ENCODE measurements at places on chromosomes 2 and 18.

DNA sequence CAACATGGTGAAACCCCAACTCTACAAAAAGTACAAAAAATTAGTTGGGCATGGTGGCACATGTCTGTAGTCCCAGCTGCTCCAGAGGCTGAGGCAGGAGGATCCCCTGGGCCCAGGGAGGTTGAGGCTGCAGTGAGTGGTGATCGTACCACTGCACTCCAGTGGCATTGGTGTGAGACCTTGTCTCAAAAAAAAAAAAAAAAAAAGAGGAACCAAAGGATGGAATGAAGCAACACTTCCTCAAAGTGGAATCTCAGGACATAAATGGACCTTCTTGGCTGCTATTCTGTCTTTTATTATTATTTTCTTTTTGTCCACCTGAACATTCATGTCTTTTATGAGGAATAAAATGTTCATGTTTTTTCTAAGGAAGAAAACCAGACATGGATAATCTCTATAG lies 13.7 kb downstream of the GEMIN6 start:
- no peak for DNase-seq

DNA sequence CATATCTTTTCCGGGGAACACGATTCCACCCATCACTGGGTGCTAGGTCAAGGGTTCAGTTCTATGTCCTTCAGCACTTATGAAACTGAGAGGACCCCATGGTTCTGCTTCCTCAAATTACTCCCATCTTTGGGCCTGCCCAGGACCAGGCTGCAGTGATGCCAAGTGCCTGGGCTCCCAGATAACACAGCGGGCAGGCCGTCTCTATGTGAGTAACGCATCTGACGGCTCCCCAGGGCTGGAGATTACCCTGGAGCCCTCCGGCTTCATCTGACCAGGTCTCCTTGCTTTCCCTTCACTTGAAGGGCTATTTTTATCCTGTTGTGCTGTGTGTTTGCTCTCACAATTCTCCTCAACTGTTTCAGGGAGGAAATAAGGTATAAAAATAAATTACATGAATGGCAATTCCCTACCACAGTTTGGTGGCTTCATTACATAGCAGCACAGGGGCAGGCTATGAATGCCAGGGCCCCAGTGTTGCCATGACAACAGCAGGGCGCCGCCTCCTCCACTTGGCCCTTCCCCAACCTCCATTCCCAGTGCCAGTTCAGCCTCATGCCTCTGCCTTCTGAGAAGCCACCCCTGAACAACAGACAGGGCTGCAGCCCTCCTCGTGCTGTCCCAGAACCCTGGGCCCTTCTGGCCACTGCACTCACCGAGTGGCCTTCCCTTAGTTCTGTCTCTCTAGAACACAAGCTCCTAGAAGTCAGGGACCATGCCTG lies 25.4 kb upstream of the TMEM131 start:
- DNase-seq: no peak

DNA sequence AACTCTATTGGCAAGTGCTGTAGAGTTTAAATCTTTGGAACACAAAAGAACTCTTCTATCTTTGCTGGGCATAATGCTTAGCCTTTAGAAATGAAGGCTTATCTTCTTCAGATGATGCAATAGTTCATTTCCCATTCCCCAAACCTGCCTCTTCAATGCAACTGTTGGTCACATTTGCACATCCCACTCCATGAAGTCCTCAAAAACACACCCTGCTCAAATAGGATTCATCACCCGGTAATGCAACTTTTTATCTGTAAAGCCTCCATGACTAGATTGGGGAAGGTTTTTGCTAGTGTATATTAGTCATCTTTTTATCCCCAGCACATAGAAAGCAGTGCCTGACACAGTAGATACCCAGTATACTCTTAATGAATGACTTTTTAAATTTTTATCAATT lies 376.4 kb downstream of the RBM43 start:
- no peak for DNase-seq

GRCh38 chr2:191351298-191351697 lies 106.1 kb downstream of the MYO1B start:
- DNase-seq: no peak

- no peak for DNase-seq
These were observed 181.7 kb upstream of the SIX3 start for GRCh38 chr2:44759823-44760222.

- DNase-seq: no peak
These were observed 231.5 kb downstream of the LPIN1 start for GRCh38 chr2:11977766-11978524.

- no peak for DNase-seq
These were observed 2.0 kb upstream of the ANKRD29 start for GRCh38 chr18:23664674-23665073.

DNA sequence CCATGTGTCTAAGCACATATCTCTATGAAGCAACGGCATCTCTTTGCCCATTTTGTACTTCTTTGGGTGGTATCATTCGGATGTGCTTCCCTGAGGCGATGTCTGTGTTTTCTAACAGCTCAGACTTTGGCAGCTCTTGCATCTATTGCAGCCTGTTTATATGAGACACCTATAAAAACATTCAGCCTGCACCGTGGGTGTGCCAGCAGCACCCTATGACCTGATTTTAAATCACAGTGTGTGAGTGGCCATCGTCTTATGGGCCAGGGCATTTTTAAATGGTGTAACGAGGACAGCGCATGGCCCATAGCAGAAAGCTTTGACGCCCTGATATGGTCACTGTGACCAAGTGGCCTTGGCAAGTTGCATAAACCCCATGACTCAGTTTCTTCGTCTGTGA lies 12.9 kb downstream of the NPAS2 start:
- DNase-seq: no peak

GRCh38 chr18:36734596-36734995 lies 94.2 kb downstream of the TPGS2 start:
- no peak for DNase-seq

DNA sequence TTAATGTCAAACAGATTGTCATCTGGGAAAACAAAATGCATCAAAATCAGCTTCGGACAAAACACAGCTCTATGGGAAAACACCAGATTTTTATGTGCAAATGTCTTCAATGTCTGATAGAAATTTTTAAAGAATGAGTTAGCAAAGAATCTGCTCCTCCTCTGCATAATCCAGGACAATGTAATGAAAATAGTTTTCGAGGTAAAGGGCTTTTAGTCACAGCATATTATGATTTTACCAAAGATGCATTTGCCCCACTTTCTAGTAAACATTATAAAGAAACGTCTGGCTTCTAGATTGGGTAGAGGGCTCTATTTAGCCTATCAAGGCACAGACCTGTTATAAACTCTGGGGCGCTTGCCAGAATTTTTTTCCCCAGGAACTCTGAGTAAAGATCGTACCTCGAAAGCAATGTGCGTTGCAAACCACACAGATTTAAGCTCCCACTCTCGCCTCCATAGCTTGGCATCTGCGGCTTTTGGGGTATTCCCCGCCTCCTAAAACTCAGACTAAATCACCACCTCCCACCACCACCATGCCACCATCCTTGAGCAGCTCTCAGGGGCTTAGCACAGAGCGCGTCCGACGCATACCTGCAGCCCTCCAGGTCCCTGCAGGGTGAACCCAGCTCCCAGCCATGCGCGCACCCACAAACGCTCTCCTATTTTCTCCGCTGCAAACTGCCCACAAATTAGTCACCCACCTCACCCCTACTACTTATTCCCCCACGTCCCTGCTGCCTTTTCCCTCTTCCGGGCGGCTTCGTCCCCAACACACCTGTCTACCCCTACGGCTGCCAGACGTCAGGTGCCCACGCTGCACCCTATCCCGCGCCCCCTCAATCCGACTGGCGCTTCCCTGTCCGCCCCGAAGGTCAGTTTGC lies 829 bp downstream of the ACVR1C start:
- DNase-seq: peak; percentile 16

DNA sequence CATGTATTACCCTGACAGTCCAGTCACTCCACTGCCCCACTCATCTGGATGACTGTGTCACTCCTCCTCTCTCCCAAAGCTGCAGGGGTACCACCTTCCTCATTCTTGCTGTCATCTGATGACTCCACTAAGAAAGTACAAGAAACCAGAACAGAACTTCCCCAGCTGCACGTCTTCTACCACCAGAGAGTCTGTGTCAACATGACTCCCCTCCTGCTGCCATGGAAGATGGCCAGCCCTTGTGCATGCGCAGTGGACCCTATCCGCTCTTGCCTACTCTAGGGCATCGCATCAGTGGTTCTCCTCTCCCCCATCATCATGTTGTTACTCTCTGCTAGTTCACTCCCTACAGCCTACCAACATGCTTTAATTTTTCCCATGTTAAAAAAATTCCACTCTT lies 14.5 kb upstream of the ST8SIA3 start:
- DNase-seq: no peak

DNA sequence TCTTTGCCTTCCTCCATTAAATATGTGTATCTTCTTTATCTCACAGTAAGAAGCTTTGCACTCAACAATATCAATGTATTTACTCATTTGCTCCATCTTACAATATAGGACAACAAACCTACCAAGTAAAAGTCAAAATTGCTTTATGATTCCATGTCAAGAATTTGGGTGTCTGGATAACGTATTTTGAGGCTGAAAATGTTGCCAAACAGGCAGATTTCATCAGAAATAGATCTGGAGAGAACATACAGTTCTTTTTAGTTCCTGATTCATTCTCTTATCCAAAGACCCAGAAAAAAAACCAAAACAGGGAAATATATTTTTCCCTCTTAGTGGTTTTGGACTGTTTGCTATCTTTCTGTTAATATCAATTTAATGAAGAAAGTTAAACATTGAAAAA lies 621.1 kb downstream of the STK39 start:
- no peak for DNase-seq

- no peak for DNase-seq
These were observed 266.0 kb downstream of the ALPK2 start for GRCh38 chr18:58362829-58363271.

DNA sequence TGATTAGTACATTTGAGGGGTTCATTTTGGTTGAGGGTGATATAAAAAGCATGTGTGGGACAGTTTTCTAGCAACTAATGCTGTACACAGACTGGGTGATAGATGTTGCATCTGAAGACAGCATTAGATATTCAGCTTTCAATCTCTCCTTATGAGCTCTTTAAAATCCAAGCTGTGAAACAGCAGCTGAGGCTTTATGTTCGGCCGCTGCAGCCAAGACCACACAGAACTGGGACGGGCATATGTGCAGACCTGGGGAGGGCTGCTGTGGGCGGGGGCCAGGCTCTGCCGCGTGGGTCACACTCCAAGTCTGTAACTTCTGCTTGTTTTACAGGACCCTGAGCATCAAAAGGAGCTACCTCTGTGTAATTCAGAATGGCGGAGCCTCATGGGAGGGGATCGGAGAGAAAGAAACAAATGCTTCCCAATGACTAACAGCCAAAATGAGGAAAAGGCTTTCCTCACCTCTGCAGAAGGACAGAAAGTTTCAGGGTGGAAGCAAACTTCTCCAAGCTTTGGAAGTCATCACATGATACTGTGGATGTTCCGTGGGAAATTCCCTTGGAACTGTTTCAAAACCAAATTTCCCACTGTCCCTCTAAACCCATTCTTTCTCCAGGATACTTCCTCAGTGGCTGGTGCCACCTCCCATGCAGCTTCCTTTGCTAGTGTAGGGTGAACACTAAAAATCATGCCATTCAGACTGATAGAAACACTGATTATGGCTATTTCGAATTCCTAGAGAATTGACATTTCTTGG lies 711.9 kb upstream of the ID2 start:
- DNase-seq: no peak

DNA sequence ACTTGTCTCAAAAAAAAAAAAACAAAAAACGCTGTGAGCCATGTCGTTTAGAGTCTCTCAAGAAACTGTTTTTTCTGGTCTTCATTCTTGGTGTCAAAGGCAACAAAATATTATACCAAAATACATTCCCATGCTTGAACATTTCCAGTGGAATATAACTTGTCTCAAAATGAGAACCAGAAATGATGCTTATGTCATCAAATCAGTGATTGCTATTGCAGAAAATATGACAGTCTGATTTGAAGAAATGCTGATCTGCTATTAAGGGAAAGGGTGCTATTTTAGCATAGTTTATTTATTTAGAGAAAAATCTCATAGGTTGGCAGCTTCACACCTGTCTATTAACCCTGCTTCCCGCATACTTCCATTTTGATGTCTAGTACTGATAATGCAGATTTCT lies 82.4 kb upstream of the ACSL3 start:
- no peak for DNase-seq

DNA sequence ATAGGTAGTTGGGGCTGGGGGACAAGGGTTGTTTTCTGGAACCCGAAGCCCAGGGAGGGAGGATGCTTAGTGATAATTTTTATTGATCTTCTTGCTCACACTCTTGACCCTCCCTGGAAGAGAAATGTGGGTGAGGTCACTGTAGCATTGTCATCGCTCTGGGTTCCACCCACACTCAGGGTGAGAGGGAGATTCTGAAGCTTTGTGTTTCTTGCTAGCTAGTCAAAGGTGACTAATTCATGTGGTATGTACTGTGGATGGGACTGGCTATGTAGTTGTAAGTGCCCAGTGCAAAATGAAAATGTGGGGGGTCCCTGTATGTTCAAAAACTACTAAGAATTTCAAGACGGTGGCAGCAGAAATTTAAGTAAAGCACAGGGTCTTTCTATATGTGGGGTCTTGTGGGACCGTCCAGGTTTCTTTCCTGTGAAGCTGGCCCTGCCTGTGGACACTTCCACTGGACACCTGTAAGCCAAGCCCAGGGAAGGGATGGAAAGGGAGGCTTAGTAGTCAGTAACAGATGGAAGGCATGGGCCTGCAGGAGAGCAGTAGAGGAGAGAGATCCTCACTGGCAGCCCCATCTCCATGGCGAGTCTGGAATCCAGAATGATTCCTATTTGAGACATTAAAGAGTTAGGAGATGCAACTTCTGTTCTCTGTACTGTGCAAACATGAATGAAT lies 35.0 kb downstream of the TSN start:
- no peak for DNase-seq
